ENCODE measurements at places on chromosomes 12 and 14. TPM values are rescaled to one million over a fixed set of nuclear protein-coding genes. Genes with fewer than 3 reads are reported as not detected.
A peak's percentile ranks its signal among the peaks of the same experiment; 100 is the strongest.

DNA sequence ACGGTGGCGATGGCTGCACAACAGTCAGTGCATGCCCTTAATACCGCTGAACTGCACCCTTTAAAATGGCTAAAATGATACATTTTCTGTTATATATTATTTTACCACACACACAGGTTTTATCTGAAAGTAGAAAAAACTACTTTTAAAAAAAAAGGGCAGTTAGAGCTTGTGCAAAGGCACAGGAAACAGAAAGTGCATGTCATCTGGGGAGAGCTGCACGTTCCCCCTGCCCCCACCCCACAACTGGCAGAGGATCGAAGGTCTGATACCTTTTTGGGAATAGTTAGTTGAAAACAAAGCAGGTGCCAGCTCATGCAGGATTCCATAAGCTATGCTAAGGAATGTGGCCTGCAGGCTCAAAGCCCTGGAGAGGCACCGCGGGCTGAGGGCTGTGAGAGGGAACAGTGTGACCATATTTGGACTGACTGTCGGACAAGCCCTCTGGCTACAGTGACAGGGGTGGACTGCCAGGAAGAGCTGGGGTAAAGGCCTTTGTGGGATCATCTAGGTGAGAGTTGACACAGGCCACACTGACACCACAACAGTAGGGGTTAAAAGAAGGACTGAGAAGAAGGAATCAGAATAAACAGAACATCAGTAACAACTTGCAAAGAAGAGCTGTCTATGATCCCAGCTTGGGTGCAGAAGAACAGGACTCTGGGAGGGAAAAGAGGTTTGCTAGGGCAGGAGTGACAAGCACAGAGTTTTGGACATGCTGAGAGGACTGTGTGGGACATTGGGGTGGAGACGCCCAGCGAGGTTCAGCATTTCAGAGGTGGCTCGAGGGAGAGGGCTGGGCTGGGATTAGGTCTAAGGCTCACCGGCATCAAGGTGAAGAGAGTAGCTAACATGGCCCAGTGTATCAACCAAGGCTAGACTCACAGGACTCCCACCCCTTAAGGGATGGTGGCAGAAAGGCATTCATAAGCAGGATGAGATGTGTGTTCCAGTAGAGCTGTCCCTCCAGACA, 54.6 kb downstream of the ACTN1 start:
- H3K27me3 ChIP-seq: no peaks in the 10 kb centered on the region
- peak overlapping the region; percentile 26 for H3K27ac ChIP-seq
- H3K4me3 ChIP-seq: no peak overlapping the region
- DNase-seq: no peak

DNA sequence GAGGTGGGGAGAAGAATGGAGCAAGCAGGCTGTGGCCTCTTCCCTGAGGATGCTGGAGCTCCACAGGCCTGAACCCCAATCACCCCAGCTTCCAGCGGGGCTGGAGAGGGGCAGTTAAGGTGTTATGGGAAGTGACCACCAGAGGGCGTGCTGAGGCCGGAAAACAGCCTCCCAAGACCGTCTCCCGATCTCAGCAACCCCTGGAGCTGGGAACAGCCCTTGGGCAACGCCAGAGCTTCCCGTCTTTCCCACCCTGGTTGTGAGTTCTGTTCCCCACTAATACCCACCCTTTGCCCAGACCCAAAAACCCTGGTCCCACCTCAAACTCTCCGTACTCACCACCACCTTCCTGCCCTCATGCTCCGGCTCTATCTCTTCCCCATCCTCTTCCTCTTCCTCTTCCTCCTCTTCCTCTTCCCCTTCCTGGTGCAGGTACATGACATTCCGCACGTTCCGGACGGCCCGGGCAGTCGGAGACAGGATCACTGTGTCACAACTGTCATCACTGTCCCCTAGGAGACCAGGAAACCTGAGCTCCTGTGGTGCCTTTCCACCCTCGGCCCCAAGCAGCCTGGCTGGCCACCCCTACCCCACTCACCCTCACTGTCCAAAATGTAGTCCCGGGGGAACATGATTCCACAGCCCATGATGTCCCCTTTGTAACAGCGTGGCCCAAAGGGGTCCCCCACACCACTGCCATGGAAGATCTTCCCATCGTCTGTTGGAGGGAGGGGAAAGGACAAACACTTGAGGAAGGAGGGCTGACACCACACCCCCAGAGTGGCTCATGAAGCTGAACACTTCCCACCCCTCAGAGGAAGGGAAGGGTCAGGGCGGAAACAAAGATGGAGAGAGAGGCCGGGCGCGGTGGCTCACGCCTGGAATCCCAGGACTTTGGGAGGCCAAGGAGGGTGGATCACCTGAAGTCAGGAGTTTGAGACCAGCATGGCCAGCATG, 12.9 kb downstream of the SPRYD3 start:
- H3K27ac ChIP-seq: peak overlapping the region; percentile 82
- H3K36me3 ChIP-seq: no peaks in the 10 kb centered on the region
- no peaks in the 10 kb centered on the region for H3K27me3 ChIP-seq
- H3K4me1 ChIP-seq: no peaks in the 10 kb centered on the region
- DNase-seq: peak; percentile 89
- H3K4me3 ChIP-seq: no peak overlapping the region

GRCh38 chr12:131217024-131217586, 263.4 kb downstream of the ADGRD1 start:
- no peak overlapping the region for H3K27ac ChIP-seq
- no peaks in the 10 kb centered on the region for H3K36me3 ChIP-seq
- no peak for DNase-seq
- H3K4me1 ChIP-seq: no peaks in the 10 kb centered on the region
- H3K27me3 ChIP-seq: no peaks in the 10 kb centered on the region
- no peak overlapping the region for H3K4me3 ChIP-seq

GRCh38 chr12:104399740-104400612, 56.8 kb upstream of the CHST11 start:
- no peak for DNase-seq
- no peak overlapping the region for H3K27ac ChIP-seq
- H3K27me3 ChIP-seq: no peaks in the 10 kb centered on the region
- no peaks in the 10 kb centered on the region for H3K36me3 ChIP-seq
- no peaks in the 10 kb centered on the region for H3K4me1 ChIP-seq

DNA sequence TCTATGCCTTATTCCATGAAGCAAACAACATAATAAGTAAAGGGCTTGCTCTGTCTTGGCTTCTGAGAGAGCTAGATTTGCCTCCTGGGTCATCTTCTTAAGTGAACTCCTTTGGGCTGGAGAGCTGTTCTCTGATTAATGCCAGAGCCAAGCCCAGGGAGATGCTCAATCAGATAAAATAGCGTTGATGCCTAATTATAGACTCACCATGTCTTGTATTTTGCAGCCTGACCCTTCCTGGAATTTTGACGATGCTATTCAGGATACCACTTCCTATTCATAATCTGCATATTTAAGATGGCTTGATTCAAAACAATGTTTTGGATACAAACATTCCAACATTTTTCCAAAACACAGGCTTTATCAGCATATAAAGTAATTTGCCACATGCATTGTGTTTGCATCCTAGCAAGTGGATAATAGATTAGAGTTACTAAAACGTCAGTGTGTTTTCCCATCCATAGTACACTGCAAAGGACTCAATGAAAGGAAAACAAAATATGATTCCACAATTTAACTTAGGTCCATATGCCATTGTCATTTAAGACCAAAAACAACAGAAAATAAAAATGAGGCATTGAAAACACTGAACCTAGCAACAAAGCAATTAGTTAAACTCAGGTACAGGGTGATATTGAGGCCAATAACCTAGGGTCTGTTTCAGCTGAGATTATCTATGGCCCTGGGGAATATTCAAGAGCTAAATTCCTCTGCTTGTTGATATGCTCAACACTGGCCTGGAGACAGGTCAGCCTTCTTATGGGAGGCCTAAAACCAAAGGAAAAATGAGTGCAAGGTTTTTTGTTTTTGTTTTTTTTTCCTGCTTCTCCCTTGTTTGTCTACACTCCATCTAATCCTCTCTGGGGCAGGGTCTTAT, 184.2 kb upstream of the FOXN3 start:
- no peak overlapping the region for H3K27ac ChIP-seq
- no peak overlapping the region for H3K4me3 ChIP-seq
- no peaks in the 10 kb centered on the region for H3K27me3 ChIP-seq
- no peak for DNase-seq
- H3K4me1 ChIP-seq: no peaks in the 10 kb centered on the region

GRCh38 chr12:47868041-47868440, 36.8 kb downstream of the VDR start:
- H3K4me1 ChIP-seq: no peaks in the 10 kb centered on the region
- DNase-seq: no peak
- no peak overlapping the region for H3K27ac ChIP-seq
- no peaks in the 10 kb centered on the region for H3K36me3 ChIP-seq

DNA sequence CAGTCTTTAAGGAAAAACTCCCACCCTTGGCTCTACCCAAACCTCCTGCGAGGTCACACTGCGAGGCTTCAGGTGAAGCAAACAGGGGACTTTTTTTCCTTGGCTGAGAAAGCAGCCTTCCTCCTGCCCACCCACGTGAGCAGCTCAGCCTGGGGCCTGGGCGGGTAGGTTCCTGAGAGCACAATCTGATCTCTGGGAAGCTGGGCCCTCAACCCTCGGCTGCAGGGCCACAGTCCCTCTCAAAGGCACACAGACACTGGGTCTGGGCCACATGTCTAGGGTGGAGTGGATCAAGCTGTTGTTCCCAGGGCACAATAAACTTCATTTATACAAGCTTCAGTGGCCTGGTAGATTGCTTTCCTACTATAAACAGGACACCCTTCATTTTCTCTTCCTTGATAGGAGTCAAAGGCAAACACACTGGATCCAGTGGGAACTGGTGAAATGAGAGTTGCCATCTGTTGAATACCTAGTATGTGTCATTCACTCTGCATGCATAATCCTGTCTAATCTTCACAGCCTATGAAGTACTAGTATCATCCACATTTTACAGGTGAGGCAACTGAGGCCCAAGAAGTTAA, 41.3 kb upstream of the PNMA1 start:
- no peak for DNase-seq
- H3K4me1 ChIP-seq: peaks cover 31% of the 10 kb centered on the region
- H3K27me3 ChIP-seq: no peaks in the 10 kb centered on the region
- H3K27ac ChIP-seq: peak overlapping the region; percentile 97
- peak overlapping the region; percentile 14 for H3K4me3 ChIP-seq

DNA sequence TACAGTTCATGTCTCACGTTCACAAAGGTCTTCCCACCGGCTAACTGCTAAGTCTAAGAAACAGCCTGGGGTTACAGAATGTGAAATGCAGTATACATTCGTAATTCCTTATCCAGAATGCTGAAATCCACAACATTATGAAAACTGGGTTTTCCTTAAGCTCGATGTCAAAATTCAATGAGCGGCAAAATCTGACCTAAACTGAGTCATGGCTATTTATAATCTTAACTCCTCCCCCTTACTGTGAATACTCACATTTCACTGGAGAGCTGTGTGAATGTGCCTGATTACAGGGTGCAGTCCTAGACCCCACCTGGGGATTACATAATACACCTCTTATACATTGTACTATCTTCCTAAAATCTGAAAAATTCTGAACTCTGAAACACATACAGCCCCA, 35.3 kb downstream of the STX2 start:
- no peaks in the 10 kb centered on the region for H3K4me1 ChIP-seq
- no peaks in the 10 kb centered on the region for H3K27me3 ChIP-seq
- no peak overlapping the region for H3K4me3 ChIP-seq

- H3K4me3 ChIP-seq: no peak overlapping the region
- no peaks in the 10 kb centered on the region for H3K36me3 ChIP-seq
- no peak for DNase-seq
- H3K4me1 ChIP-seq: no peaks in the 10 kb centered on the region
Observed at GRCh38 chr12:77998236-77998786, 167.6 kb downstream of the NAV3 start.

DNA sequence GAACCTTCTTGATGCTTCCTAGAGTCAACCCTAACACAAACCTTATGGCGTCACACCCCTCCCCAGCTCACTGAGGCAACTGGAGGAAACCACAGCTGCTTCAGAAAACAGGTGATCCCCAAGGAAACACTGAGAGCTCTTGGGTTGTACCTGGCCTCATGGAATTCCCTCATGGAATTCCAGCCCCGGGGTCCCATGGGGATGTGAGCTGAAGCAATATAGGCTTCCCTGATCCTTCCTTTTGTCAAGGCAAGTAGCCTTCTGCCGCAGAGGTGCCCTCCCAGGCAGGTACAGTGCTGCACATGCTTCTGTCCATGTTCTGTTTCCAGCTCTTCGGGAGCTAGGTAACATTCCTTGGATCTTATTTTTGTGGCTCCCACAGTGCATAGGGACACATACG, 47.3 kb downstream of the TSPAN11 start:
- no peaks in the 10 kb centered on the region for H3K4me1 ChIP-seq
- no peaks in the 10 kb centered on the region for H3K27me3 ChIP-seq
- no peaks in the 10 kb centered on the region for H3K36me3 ChIP-seq
- DNase-seq: no peak
- H3K27ac ChIP-seq: no peak overlapping the region

DNA sequence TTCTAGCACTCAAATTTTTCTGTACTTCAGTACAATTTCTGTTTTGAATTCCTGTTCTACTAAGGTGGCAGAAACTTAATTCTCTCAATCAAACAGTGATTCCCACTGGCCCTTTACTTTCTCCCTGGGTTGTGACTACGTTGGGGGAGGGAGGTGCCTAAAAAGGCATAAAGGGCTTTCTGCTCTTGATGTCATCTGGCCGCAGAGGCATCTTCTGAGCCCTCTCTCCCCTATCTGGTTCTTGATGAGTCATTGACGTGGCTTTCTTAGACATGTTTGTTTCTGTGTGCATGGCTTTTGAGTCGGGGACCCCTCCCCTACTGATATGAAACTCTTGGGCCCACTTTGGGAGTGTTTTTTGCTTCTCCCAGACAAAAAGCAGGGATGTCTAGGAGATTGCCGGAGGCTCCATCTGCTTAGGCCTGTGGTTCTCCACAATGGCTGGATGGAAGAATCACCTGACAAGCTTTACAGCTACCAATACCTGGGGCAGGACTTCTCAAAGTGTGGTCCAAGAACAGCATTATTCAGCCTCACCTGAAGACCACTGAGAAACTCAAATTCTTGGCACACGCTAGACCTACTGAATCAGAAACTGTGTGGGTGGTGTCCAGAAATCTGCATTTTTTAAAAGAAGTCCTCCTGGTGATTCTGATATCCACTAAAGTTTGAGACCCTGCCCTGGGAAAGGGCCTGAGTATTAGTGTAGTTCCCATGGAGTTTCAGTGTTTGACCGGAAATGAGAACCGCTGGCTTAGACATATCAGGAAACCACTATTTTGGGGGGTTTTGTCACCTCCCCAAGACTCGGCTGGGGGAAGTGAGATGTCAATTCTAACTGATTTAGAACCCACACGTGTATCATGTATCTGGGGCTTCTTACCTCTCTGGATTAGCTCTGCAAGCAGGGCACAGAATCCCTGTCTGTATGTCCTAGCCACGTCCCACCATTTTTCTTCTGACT, 395.7 kb upstream of the PDE3A start:
- no peak overlapping the region for H3K4me3 ChIP-seq
- no peaks in the 10 kb centered on the region for H3K4me1 ChIP-seq
- DNase-seq: no peak
- H3K36me3 ChIP-seq: no peaks in the 10 kb centered on the region
- no peaks in the 10 kb centered on the region for H3K27me3 ChIP-seq

DNA sequence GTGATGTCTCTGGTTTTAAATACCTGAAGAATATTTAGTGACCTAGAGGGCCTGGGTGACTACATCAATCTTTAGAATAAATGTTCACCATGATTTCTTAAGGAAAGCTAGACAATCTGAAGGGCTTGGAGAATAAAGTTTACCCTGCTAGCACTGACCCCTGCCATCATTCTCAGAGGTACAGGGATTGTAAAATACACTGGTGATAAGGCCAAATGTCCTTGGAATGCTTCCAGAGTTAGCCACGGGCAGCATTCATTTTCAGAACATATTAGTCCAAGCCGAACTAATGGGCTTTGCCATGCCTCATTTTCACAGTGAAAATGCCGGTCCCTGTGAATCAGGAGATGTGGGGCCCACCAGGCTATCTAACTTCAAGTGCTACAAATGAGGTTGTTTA, 1381.7 kb upstream of the SEL1L start:
- no peaks in the 10 kb centered on the region for H3K36me3 ChIP-seq
- no peaks in the 10 kb centered on the region for H3K27me3 ChIP-seq
- H3K27ac ChIP-seq: no peak overlapping the region
- no peak for DNase-seq

Gene TAS2R20
- total RNA-seq: 24.1 TPM

Gene BATF
- 1.3 TPM for total RNA-seq

Gene KRT3
- total RNA-seq: not detected
